A172 (cell line): ENCODE measurements at places on chromosomes 7 and 10. TPM values are rescaled to one million over a fixed set of nuclear protein-coding genes. Genes with fewer than 3 reads are reported as not detected.

DNA sequence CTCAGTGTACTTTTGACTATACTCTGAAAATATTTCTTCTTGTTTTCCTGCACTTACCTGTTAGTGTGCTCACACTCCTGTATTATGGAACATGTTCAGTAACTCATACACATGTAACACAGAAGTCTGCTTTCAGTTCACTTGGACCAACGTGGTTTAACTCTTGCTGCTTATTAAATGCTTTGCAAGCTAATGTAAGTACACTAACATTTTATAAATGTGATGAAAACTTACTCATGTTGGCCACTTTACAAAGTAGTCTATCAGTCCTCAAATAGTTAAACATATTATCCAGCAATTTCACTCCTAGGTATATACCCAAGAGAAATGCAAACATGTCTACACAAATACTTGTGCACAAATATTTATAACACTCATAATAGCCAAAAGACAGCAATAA is 98.4 kb downstream of the UBE2H start:
- DNase-seq: no peak

- no peak for DNase-seq
Measured at GRCh38 chr10:12334186-12334530, 15.2 kb upstream of the CAMK1D start.

The BAMBI gene
- 36.2 and 43.8 TPM in 2 replicates for total RNA-seq

The HOXA7 gene
- total RNA-seq: not detected in 2 replicates

The MMRN2 gene
- 1.7 TPM in 1 of 2 replicates, not detected in the other for total RNA-seq

The UCN3 gene
- total RNA-seq: not detected in 2 replicates
